Foreskin fibroblast (primary cell): ENCODE measurements at places on chromosomes 3 and 15.

GRCh38 chr3:16911916-16912315 is 27.2 kb downstream of the PLCL2 start:
- DNase-seq, result no peak

DNA sequence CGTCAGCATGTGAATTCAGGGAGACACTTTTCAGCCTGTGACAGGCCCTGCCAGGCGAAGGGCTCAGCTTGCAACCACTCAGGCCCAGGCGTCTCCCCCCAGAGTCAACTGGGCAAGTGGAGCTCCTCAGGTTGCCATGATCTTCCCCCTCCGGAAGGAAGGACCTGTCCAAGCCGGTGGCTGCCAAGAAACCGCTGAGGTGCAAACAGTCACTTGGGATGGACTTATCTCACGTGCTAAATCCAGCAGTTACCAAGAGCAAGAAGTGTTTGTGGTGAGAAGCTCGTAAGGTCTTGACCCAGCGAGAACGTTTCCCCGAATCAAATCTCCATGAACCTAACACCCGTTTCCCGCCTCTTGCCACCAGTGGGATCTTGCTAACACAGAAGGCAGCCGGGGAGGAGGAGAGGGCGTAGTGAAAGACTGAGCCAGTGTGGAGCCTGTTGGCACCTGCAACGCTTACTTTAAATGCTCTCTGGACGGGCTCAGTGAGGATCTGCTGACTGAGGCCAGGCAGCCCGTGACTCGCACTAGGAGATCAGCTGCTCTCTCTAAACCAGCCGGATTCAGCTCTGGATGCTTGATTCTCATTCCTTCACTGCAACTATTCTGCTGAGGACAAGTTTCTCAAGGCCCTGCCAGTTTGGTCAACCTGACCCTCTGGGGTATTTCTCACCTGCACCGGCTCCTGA is 39.0 kb downstream of the IQSEC1 start:
- no peak for DNase-seq

- DNase-seq, result no peak
Observed at GRCh38 chr3:78183906-78184599, 1144.2 kb downstream of the ROBO2 start.

DNA sequence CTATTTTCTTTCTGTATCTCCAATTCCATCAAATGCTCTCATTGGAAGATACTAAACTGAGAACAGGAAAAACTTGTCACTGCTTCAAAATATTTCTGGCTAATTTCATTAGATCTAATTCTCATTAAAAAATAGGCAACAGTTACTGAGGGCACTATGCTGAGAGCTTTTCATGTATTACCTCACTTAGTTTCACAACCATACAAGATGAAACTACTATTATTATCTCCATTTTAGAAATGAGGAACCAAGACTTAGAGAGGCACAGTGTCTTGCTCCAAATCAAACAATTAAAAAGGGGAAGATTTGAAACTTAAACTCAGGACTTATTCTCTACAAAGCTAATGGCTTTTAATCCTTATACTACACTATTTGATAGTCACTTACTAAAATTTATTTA is 7.2 kb upstream of the OTOL1 start:
- no peak for DNase-seq

- peak; percentile 9 for DNase-seq
Observed at GRCh38 chr3:187629711-187630110, 40.5 kb downstream of the SST start.

DNA sequence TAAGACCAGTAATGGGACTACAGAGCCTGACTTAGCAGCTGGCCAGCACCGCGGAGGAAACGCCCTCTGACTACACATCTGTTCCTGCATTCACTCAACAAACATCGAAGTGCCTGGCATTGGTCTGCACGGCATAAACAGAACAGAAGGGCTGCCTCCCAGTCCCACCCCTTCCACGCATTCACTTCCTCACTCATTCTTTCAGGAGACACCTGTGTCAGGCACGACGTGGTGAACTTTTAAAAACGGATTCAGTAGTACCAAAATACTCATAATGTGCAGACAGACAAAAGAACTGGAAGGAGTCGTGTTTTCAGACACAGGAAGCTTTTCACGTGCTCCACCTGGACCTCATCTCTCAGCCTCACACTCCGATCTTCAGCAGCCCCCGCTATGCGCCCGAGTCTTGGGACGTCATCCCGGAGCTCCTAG is 123.3 kb downstream of the XXYLT1 start:
- peak; percentile 74 for DNase-seq

DNA sequence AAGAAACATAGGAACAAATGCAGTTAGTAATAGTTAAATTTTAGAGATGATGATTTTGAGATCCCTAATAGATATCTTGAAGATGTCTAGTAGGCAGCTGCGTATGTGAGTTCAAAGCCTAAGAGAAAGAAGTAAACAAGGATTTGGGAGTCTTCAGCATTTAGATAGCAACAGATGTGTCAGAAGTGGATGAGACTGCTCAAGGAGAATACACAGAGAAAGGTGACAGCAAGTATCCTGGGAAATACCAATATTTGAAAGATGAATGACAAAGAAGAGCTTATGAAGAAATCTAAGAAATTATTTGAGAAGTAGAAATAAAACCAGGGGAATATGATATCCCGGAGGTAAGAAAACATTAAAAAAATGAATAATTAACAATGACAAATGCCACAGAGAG is 130.9 kb downstream of the PCCB start:
- no peak for DNase-seq

DNA sequence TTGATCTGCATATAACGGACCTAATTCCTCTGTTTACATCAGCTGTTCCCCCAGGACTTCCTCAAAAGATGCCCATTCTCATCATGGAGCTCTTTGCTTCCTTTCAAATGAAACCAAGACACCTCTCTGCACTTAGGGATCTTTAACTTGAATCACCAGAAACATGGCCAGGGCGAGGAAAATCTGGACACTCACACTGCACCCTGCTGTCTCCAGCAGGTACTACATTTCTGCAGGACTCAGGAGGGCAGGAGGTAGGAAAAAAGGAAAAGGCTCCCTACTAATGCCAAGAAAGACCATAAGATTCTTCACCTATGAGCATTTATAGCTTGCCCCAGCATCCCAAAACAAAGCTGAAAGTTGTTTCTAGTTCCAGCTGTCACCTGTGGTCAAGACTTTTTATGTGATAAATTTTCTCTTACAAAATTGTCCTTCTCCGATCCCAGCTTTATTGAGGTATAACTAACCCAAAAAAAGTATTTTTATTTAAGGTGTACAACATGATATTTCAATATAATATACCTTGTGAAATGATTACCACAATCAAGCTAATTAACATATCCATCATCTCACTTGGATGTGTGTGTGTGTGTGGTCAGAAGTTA is 87.3 kb upstream of the C15orf61 start:
- peak; percentile 38 for DNase-seq

DNA sequence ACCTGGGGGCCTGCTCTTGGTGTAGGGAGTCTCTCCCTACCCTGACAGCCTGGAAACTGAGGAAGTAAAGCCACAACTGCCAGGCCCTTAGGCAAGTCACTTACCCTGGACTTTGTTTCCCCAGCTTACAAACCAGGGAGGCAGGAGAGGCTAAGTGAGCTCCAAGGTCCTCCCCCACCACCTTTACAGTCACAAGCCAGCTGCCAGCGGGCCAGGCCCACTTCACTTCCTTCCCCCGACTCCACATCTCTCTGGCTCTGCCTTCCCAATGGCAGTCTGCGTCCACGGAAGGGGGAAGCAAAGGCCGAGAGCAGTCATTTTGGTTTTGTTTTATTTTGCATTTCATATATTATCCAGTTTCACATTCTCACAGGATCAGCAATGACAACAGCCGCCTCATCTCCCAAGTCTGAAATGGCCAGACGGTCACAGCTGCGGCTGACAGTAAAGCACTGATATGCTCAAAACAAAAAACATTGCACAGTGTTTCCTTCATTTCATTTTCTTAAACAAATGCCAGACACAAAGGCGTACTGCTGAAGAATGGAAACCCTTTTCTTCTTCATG is 35.7 kb downstream of the RBPMS2 start:
- peak; percentile 15 for DNase-seq

DNA sequence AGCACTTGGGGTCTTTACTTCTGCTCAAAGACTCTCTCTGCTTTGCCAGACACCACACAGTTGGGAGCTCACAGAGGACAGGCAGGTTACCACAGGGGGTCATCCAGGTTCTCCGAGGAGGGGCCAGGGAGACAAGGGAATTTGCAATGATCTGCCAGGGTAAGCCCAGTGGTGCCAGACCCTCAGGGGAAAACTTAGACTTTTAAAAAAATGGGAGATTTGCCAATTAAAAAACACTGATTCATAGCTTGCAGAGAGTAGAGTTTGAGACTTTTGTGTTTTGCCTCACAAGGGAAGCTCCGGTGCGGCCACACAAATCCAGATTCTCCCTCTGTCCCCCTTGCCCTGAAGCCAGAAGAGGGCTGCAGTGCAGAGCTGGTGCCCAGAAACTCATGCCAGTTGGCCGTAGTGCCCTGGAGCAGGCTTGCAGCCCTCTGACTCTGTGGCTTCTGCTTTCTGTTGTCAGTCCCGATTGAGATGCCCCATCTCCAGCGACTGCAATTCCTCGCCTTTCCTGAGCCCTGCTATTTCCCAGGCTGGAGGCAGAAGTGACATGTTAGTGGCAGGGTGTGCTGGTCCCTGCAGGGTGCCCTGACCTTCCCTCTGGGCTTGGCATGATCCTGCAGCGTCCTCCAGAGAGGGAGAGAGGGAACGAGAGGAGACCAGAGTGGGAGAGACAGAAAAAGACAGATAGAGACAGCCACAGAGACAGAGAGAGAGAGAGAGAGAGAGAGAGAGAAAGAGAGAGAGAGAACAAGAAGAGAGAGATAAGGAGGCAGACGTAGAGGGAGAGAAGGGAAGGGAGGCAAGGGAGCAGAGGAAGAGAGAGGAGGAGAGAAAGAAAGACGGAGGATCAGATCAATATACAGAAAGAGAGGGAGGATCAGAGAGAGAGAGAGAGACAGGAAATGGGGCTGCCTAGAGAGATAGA is 46.0 kb downstream of the RHCG start:
- DNase-seq, result no peak

- DNase-seq, result peak; percentile 2
Observed at GRCh38 chr3:103295974-103296570, 861.3 kb downstream of the ZPLD1 start.

DNA sequence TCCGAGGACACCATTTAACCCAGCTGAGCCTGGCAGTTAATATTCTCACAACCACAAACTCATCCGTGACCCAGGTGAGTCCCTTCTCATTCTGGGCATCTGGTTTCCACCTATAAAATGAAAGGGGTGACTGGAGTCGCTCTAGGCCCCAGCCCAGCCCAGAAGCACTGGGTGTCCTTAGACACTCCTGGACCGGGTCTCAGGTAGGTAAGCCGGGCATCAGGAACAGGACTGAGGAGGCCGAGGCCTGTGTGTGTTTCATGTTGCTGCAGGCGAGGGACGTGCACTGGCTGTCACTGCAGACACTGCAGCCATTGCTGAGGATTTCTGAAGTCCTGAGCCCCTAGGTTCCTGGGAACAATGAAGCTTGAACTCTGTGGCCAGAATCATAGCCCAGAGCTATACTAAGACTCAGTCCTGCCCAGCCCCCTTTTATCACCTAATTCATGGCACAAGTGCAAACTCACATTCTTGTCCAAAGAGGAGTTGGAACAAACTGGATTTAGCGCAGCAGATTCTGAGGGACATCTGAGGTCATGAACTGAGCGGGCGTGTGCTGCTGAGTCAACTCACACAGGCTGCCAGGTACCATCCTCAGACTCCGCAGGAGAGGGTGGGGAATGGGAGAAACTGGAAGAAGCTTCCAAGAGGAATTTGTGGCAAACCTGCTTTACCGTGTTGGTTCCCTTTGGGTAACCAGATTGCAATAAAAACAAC is 184.9 kb downstream of the FAM43A start:
- peak; percentile 58 for DNase-seq

DNA sequence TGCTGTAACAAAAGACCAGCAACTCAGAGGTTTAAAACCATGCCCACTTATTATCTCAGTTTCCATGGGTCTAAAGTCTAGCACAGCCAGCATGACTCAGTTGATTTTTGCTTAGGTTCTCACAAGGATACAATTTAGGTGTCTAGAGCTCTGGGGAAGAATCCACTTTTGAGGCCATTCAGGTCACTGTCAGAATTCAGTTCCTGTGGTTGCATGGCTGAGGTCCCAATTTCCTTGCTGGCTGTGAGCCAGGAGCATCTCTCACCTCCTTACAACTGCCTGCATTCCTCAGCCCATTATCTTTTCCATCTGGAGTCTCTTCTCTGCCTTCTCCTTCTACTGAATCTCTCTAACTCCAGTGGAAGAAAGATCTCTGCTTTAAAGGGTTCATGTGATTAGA is 240.5 kb upstream of the CFAP20DC start:
- DNase-seq, result no peak

DNA sequence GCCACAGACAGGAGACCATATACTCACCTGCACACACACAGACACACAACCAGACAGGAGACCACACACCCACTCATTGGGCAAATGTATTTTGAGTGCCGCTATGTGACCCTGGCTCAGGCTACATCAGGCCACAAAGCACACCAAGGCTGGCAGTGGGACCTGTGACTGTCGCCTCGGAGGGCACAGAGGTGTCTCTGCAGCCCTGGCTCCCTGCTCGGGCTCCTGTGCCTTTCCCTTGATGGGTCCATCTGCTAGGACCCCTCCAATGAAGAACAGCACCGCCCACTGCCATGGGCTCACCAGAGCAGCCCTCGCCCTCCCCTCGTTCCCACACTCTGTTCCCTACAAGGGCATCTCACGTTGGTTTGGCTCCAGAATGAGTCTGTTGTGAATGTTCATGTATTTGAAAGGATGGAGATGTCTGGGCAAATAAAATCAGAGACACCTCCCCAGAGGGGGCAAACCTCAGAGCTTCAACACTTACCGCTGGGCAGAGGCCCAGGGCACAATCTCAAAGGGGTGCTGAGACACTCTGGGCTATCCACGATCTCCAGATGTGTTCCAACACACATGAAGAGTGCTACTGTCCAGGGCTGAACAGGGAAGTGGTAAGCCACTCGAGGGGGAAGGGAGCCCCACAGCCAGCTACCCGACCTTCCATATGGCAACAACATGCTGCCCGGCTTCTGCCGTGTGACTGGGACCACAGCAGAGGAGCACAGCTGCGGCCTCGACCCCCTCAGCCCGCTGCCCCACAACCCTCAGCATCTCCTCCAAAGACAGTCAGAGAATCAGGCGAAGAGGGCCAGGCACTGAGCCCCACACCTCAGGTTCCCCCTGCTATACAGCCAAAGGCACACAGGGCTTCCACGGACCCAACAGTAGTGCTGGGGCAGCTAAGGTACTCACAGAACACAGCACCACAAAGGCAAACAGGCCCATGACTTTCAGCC is 74.9 kb downstream of the OCA2 start:
- no peak for DNase-seq

DNA sequence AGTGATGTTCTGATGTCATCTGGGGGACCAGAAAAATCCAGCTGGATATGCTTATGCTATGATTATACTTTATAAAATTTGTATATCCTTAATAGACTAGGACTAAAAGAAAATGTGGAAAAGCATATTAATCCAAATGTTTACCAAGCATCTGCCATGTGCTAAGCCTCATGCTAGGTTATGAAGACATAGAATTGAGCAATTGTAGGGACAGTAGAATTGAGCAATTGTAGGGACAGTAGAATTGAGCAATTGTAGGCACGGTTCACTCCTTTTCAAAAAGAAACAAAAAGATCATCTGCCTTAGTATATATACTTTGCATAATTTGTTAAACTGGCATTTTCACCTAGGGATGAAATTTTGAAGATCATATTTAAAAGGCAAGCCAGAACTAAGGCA is 18.3 kb downstream of the ABHD5 start:
- DNase-seq, result peak; percentile 72

GRCh38 chr15:32698773-32699390 is 18.9 kb upstream of the GREM1 start:
- peak; percentile 39 for DNase-seq
